Left ventricle myocardium inferior (tissue), 1 donor: ENCODE measurements at places on chromosomes 3 and 15. TPM values are rescaled to one million over a fixed set of nuclear protein-coding genes. Genes with fewer than 3 reads are reported as not detected.

DNA sequence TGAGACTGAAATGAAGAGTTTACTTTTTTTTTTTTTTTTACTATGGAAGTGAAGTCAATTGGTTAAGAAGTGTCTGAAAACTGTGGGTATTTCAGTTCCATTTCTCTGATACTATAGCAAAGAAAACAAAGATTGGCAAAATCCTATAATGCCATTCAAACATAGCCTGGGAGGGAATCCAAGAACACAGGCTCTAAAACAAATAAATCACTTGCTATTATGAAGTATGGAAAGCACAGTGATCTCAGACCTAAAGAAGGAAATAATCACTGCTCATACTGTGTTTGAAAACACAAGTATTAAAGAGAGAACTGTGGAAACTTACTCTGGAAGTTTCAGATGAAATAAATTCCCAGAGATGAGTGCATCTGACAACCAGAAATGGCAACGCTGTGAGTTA, 12.0 kb downstream of the SAMMSON start:
- no peak for DNase-seq
- no peaks in the 10 kb centered on the region for H3K36me3 ChIP-seq
- H3K4me3 ChIP-seq: no peak overlapping the region
- H3K4me1 ChIP-seq: no peaks in the 10 kb centered on the region

- no peak overlapping the region for H3K4me3 ChIP-seq
- no peaks in the 10 kb centered on the region for H3K4me1 ChIP-seq
- no peak overlapping the region for H3K27ac ChIP-seq
Measured at GRCh38 chr3:121096953-121097352, 188.9 kb downstream of the STXBP5L start.

DUOX2 gene
- 0.05 TPM for total RNA-seq

GRCh38 chr3:70086336-70086735, 86.8 kb downstream of the SAMMSON start:
- peaks cover 18% of the 10 kb centered on the region for H3K27me3 ChIP-seq
- H3K27ac ChIP-seq: no peak overlapping the region
- no peaks in the 10 kb centered on the region for H3K4me1 ChIP-seq
- no peaks in the 10 kb centered on the region for H3K36me3 ChIP-seq
- no peak for DNase-seq
- no peak overlapping the region for H3K4me3 ChIP-seq

GRCh38 chr15:69535101-69535638, 82.6 kb downstream of the RPLP1 start:
- H3K27me3 ChIP-seq: peaks cover 11% of the 10 kb centered on the region
- H3K4me1 ChIP-seq: peaks cover 14% of the 10 kb centered on the region
- H3K36me3 ChIP-seq: no peaks in the 10 kb centered on the region
- H3K4me3 ChIP-seq: no peak overlapping the region
- no peak overlapping the region for H3K27ac ChIP-seq
- DNase-seq: no peak

- H3K27me3 ChIP-seq: no peaks in the 10 kb centered on the region
- DNase-seq: no peak
- no peak overlapping the region for H3K4me3 ChIP-seq
- H3K4me1 ChIP-seq: peaks cover 67% of the 10 kb centered on the region
- peaks cover 24% of the 10 kb centered on the region for H3K36me3 ChIP-seq
- H3K27ac ChIP-seq: peak overlapping the region; percentile 73
Measured at GRCh38 chr3:129553719-129554118, 10.7 kb downstream of the H1-8 start.
